ENCODE measurements at places on chromosomes 11 and 22.

DNA sequence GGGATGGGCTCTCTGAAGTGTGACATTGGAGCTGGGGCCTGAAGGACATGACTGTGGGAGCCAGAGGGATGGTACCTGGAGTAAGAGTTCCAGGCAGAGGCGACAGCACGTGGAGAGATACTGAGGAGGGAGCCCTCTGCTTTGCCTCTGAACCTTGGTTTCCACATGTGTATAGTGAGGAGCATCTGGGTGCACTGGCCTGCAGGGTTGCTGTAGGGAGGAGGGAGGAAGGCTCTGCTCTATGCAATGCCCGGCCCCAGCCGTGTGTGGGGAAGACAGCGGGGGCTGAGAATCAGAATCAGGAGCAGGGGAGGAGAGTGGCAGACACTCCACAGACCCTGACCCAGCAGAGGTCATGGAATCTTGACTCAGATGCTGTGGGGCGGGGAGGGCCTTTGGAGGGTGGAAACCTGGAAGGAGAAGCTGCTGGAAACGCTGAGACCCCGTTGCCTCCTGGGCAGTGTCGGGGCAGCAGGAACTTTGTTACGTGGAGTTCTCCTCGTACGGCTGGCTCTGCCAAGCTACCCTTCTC, 4.0 kb downstream of the SCYL1 start:
- no peak for DNase-seq

GRCh38 chr11:122038543-122038942, 77.5 kb downstream of the BLID start:
- DNase-seq, result no peak

DNA sequence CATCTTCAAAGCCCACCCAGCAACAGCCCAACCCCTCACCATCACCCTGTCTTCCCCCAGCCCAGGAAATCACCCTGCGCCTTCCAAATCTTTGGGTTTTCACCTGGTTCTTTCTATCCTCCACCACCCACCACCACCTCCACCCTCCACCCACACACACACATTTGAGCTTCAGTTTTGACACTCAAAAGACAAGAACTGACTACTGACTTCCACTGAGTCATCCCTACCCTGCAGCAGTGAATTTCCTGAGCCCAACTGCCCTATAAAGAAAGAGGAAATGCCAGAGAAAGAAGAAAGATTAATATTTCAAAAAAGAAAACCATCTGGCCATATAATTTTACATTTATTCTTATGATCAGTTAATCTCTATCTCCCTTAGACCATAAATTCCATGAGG, 137.5 kb downstream of the CHST1 start:
- DNase-seq, result no peak

DNA sequence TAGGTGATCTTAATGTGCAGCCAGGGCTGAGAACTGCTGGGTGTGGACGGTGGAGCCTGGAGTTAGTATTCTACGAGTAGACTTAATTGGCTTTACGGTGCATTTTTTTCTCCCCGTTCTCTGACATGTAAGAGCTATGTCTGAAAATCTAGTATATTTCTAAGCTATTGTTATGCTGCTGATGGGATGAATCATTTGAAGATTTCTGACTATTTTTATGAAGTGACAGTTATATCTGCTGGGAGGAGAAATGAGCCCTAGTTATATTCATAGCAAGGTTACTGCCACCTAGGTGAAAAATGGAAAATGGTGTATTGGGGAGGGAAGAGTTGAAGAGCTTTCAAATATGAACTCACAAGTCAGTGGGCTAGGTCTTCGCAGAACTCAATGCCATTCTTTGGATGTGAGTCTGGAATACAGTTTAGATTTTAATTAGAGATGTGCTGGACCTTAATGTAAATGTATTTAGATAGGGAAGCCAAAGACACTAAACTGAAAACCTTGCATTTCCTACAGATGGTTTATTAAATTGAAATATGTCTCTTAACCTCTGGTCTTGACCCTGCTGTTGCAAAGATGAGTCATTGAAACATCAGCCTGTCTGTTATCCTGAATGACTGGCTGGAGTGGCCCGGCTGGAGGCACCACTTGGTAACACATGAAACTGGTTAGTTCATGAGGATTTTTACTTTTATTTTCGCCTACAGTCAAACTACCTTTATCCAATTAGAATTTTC, 293.7 kb downstream of the DDX10 start:
- no peak for DNase-seq

GRCh38 chr11:118471030-118471429, 34.7 kb downstream of the KMT2A start:
- DNase-seq, result no peak

- DNase-seq, result no peak
Measured at GRCh38 chr22:45845076-45845487, 131.9 kb downstream of the WNT7B start.

DNA sequence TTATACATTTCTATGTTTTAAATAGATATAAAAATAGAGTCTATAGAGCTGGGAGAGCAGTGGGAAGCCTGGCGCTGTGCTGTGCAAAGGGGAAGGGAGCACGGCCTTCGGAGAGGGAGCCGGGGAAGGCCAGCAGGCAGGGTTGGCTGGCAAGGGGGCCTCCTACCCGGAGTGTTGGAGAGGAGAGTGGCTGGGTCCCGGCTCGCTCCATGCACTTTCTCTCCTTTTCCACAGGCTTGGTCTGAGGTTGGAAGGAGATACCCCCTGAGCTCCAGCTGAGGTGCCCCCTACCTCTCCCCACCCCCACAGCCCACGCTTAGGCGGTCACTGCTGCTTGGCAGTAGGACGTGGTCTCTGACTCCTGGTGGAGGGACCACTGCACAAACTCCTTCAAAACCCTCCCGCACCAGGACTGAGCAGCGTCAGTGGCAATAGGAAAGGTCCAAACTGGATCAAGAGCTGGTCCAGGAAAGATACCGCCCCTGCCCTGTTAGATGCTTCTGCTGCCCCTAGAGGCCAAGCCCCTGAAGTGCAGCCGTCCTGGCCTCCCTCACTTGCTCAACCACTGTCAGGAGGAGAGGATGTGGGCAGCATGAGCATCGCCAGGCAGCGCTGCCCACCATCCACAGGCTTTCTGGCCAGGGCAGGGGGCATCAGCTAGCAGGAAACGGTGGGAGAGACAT, 52.9 kb downstream of the SYT13 start:
- peak; percentile 17 for DNase-seq

DNA sequence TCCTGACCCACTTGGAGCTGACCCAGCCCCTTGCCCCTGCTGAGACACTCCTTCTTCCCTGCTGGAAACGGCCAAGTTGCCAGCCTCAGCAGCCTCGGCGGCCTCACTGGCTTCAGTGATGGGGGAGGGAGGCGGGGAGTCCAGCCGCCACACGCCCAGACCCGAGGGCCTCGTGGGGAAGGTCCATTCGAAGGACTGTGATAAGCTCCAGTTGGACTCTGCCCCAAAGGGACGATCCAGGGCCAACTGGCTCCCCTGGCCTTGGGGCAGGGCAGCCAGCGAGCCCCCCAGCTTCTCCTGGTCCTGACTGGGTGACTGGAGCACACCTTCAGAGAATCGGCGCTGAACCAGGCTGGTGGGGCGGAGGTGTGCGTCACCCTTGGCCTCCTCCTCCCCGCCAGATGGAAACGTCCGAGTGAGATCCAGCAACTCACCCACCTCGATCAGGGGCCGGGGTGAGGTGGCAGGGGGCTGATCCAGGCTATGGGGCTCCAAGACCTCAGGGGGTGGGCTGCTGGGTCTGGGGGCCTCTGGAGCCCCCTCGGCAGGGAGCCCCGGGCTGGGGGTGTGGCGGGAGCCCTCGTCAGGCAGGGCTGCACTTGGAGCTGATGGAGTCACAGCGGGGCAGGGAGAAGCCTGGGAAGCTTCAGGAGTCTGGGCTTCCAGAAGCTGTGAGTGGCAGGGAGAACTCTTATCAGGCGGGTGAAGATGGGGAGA, 11.5 kb downstream of the TNKS1BP1 start:
- no peak for DNase-seq

DNA sequence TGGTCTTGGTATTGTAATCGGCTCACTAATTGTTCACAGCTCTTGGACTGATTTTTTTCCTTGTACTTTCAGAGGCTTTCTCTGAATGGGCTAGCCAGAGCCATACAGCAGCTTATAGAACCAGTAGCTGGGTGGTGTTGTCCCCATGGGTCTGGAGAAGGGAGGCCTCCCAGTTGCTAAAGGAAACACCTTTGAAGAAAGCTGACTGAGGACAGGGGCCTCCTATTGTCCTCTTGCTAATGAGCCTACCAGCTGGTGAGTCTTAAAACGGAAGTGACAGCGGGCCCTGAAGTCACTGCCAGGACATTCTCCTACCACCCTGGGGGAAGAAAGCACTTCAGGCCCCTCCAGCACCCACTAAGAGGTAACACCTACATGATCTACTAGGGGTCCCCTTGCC, 9.9 kb downstream of the FADS3 start:
- no peak for DNase-seq

DNA sequence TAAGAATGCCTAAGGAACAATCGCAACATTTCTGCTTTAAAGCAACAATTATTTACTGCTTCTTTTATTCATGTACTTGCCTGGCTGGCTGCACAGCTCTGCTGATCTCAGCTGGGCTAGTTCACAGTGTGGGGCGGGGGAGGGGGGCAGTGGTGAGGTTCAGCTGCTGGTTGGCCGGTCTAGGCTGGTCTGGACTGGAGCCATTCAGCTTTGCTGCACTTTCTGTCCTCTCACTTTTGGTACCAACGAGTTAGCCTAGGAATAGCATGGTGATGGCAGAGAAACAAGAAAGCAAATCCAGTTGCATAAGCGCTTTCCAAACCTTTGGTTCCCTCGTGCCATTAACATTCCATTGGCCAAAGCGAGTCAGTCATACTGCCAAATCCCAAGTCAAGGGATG, 16.0 kb upstream of the MIF start:
- no peak for DNase-seq

GRCh38 chr11:9565822-9566560, 7.5 kb upstream of the WEE1 start:
- DNase-seq, result no peak

DNA sequence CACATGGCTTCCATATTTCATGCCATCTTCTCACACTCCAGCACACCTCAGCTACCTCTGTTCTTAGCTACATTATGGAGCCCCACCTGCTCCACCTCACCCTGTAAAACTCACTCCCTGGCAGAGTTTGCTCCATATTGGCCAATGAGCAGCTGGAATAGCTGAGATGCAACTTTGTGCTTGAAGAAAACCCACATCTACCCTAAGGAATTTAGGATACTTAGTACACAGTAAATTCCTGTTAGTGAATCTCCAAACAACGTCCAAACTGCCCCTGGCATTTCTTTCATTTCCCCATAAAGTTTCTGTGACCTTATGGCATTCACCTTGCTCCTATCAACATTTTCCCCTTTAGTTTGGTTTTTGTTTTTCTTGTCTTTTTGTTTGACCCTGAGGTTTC, 2.2 kb upstream of the VWCE start:
- DNase-seq, result no peak

- DNase-seq, result no peak
Measured at GRCh38 chr11:19785265-19785664, 72.6 kb downstream of the NAV2 start.

DNA sequence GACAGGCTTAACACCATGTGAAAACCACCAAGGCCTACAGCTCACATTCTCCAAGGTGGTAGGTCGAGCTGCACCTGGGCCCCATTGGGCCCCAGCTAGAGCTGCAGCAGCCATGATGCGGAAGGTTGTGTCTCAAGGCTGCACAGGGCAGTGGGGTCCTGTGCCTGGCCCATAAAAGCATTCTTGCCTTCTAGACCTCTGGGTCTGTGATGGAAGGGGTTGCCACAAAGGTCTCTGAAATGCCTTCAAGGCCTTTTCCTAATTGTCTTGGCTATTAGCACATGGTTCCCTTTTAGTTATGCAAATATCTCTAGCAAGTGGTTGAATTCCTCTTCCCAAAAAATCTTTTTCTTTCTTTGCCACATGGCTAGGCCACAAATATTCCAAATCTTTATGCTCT, 52.5 kb upstream of the C11orf58 start:
- DNase-seq, result no peak

DNA sequence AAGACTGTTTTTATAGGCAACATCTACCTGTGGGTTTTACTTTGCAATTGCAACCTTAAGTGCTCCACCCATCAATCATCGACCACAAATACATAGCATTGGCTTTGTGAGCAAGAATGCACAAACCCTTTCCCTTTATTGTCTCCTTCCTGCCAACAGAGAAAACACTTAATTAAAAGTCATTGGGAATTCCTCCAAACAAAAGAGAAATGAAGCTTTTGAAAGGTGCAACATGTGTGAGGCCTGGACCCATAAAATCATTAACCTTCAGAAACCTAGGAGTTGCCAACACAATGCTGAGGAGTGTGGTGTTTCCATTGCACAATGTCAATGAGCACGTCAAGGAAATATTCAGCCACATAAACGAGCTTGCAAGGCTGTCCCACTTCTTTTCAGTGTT, 223.2 kb downstream of the BLID start:
- DNase-seq, result no peak

DNA sequence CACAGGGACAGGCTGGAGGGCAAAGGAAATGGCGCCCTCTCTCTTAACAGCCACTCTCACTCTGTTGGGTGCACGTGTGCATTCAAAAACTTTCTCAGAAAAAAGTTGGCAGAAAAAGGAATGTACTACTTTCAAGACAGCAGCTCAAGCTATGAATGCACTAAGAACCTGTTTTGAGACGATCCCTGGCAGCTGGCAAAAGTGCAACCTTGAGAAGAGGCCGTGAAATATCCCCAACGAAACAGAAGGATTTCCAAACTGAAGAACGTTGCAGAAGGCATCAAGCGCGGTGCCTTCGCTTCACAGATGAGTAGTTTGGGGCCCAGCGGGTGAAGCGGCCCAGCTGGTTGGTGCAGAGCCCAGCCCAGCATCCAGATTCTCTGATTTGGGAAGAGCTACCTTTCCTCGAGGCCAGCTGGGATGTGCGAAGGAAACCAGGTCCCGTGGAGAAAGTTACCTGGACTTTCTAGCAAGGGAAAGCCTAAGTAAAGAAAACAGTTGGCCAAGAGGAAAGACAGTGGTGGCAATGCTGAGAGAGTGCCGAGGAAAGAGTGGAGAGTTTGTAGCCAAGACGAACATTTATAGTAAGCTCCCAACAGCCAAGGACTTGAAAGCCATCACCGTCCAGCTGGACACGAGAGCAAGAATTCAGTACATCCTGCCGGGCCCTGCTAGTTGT, 16.3 kb downstream of the IFT27 start:
- DNase-seq, result no peak

GRCh38 chr11:33899400-33900037, 7.6 kb upstream of the LMO2 start:
- no peak for DNase-seq

- no peak for DNase-seq
Measured at GRCh38 chr11:125091877-125092664, 19.4 kb downstream of the TMEM218 start.

GRCh38 chr11:75399344-75400145, at the start of gene RPS3:
Gene RPS3 (plus strand): TSS chr11:75399518. CDS start chr11:75399548, 30 bp downstream.
- peak; percentile 79 for DNase-seq

DNA sequence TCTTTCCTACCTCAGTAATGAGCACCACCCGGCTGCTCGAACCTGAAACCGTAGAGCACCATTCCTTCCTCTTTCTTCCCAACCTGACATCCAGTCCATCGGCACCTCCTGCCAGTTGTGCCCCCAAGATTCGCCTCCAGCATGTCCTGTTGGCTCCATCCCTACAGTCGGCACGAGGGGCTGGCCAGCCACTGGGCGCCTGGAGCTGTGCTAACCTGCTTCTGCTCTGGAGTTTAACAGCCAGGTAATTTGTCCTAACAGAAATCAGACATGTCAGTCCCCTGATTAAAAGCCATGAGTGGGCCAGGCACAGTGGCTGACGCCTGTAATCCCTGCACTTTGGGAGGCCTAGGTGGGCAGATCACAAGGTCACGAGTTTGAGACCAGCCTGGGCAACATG, 16.8 kb downstream of the FDX1 start:
- DNase-seq, result no peak

GRCh38 chr22:19524170-19525115, at the start of gene CLDN5:
Gene CLDN5 (minus strand): TSS chr22:19524410. CDS start chr22:19524255, 155 bp downstream.
- DNase-seq, result no peak

- DNase-seq, result no peak
Measured at GRCh38 chr22:33300165-33300564, 242.0 kb upstream of the SYN3 start.

Data from activated CD4-positive, CD25-positive, alpha-beta regulatory T cell (primary cell).